Stimulated activated CD4-positive, alpha-beta T cell treated with anti-CD3 and anti-CD28 coated beads, Interleukin-1b, Interleukin-23, amount 100 ng/mL, for 1 hour (primary cell): ENCODE measurements at places on chromosomes 7 and 10.

GRCh38 chr10:104317269-104317710 is 21.0 kb downstream of the ITPRIP start:
- DNase-seq, result no peak

DNA sequence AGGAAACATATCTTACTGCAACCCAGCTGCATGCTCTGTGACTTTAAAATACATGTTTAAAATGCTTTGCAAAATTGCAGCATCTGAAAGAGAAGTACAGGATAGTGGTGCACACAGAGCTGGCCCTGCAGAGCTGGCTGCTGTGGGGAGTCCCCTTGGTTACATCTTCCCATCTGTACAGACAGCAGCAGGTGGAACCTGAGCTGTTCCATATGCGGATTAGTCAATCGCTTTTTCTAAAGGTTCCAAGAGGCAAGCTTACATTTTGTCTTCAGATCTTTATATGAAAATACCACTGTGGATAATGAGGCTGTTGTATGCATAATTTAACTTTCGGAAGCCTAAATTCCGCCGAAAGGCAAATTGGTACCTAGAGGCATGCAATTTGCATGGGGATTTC is 444.1 kb downstream of the NRG3 start:
- DNase-seq, result no peak

DNA sequence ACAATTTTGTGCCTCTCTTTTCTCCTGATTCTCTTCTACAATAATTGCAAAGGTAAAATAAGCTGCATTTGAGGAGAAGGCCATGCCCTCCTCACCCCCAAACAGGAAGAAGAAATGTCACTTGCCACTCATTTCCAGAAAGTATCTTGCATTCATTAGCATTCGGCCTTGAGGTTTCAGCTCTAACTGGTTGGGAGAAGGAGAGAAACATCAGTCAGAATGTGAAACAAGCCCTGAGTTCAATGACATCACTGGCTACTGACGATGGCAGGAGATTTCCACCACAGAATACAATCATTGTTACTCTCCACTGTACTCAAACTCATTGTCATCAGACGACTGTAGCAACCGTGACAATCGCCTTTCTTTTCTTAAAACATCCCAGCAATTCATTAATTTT is 72.8 kb downstream of the PRKCQ start:
- DNase-seq, result no peak

- no peak for DNase-seq
Measured at GRCh38 chr10:90987383-90987782, 66.5 kb upstream of the ANKRD1 start.

GRCh38 chr10:72298592-72299519 is 25.1 kb downstream of the DDIT4 start:
- no peak for DNase-seq

- DNase-seq, result no peak
Measured at GRCh38 chr7:27389496-27389895, 146.9 kb downstream of the EVX1 start.

- DNase-seq, result no peak
Measured at GRCh38 chr10:60648761-60649160, 129.5 kb upstream of the CDK1 start.

- no peak for DNase-seq
Measured at GRCh38 chr10:48274636-48275035, at the start of gene FRMPD2. Gene FRMPD2, minus strand, starts transcription at chr10:48274696. Its CDS starts 129 bp downstream, at chr10:48274567.

GRCh38 chr7:5359344-5359743 is 64.3 kb downstream of the TNRC18 start:
- no peak for DNase-seq

DNA sequence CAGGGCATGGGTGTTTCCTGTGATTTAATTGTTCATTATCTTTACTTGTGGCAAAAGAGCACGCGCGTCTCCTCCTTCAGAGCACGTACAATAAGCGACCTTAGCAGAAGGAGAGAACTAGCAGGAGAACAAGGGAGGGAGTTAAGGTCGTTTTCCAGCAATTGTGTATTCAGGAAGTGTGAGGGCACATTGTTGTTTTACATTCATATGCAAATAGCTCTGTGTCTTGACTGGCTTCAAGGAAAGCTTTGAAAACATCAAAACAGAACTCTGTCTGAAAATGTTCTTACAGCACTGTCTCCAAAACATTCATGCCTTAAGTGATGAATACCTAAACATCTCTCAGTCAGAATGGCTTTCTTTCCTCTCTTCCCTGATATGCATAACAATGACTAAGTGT is 499.1 kb downstream of the ACTR3B start:
- DNase-seq, result no peak
